Activated CD4-positive, alpha-beta T cell treated with anti-CD3 and anti-CD28 coated beads, Interleukin-2, amount 50 U/mL, for 48 hours (primary cell): ENCODE measurements at places on chromosomes 5 and 9.

DNA sequence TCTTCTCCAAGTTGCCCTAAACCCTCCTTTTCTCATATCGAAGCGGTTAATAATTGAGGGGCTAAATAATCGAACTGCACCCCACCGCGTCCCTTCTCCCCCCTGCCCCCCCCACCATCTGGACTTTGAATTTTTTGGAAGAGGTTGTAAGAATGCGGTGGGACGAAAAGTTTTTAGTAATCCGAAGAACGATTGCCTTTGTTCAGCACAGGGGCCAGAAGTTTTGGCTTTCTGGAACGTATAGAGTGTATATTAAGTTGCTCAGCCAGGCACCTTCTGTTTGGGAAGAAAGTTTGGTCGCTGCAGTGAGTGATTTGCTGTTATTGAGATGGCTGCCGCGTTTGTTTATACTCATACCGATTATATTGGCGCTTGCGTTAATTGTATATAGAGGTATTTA is 518 bp downstream of the ERBIN start:
- peak; percentile 14 for DNase-seq

- no peak for DNase-seq
Measured at GRCh38 chr5:67538855-67539506, 342.4 kb upstream of the CD180 start.

DNA sequence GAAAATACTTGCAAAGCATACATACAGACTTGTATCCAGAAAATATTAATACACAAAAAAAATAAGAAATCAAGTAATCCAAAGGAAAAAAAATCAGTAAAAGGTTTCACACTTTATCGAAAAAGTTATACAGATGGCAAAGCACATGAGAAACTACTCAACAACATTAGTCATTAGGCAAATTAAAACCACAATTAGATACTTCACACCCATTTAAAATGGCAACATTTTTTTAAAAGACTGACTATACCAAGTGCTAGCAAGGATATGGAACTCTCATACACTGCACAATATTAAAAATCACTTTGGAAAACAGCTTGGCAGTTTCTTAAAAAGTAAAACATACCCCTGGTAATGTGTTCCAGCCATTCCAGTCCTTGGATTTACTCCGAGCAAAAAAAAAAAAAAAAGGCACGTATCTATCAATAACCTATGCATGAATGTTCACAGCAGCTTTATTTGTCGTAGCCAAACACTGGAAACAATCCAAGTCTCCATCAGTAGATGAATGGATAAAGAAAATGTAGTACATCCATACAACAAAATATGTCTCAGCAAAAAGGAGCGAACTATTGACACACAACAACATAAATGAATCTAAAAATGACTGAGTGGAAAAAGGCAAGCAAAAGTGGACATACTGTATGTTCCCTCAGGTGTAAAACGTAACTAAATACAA is 66.0 kb downstream of the GNAQ start:
- DNase-seq = no peak

DNA sequence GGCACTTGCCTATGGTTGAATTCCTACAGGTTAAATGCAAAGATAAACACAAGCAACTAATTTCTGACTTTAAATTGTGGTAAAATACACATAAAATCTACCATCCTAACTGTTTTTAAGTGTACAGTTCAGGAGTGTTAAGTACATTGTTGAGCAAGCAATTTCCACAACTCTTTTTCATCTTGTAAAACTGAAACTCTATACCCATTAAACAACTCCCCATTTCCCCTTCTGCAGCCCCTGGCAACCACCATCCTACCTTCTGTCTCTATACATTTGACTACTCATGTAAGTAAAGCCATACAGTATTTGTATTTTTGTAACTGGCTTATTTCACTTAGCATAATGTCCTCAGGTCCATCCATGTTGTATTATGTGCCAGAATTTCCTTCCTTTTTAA is 38.5 kb upstream of the STX17 start:
- no peak for DNase-seq

DNA sequence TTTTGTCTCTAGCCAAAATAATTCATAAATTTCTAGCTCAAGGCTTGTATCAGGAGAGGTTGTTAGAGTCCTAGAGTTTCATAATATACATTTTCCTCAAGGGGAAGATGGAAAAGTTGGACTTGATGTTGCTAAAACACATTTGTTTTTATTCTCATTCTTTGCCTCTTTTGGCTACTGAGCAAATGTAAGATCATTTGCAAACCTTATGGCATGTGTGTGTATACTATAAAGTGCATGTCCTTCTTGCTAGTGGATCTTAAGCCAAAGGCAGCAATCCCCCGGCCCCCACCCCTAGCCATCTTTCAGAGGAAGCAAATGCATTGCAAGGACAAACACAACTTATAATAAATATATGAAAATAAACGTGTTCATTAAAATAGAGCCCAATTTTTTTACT is 43.0 kb downstream of the ADAMTSL1 start:
- DNase-seq = no peak

DNA sequence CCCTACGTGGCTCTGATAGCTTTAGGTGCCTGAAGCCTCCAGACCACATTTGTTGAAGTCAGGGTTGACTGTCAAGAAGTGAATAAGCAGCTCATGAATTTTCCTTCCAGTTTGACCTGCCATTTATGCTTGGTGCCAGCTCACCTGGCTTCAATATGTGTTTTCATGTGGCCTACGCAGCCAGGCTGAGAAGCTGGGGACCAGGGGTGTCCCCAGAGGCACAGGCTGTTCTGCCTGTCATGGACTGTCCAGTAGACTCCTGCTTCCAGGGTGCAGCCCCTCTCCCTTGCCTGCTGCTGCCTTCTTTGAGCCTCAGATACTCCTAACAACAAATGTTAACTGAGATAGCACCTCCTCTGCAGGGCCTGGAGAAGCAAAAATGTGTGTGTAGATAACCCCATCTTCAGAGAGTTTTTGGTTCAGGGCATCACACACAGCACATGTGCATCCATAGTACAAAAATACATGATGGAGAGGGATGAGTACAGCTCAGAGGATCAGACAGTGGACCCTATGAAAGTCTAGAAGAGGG is 5.8 kb downstream of the TNFAIP8 start:
- no peak for DNase-seq

DNA sequence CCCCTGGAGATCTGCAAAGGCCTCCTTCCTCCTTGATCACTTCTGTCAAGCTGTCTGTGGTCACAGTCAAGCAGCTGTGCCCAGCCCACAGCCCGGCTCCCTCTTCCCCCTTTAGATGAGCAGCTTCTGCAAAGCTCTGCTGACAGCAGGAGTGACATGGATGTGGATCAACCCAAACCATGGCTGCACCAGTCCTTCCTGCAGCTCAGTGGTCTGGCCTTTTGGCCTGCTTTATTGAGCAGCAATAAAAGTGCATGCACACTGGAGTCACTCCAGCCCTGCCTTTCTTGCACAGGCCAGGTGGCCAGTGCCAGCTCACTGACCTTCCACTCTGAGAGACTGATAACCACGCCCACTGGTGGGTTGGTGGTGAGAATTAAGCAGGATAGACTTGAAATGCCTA is 91.3 kb upstream of the OTULINL start:
- DNase-seq = no peak

- DNase-seq = no peak
Measured at GRCh38 chr5:112689155-112689909, 48.4 kb upstream of the APC start.
